ENCODE measurements at places on chromosomes 5 and 9.

- DNase-seq = no peak
Observed at GRCh38 chr5:145800181-145800580, 35.0 kb downstream of the PRELID2 start.

DNA sequence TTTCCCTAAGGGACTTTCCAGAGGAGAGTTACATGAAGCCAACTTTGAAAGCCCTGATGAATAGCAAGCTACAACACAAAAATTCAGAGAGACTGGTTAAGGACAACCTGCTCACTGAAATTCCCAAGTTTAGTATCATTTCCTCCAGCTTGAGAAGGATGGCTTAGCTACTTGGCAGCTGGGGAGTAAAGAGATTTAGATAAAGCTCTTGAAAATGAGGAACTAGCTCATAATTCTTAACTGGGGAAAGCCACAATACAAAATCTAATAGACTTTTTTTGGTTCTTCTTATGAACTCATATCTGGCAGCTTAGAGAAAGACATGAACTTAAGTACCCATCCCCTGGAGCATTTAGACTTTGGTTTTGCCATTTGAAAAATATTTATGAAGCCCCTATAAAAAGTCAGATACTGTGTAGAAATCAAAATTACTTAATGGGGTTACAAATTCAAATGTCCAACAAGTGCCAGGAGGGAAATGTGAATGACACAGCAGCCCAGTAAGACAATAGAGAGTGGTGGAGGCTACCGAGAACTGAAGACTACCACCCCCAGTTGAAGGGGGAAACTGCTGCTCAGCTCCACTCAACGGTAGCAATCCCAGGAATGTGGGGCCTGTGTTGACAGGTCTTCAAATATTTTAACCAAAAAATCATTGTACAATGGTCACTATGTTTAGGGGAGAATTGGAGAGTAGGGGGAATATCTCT is 79.4 kb upstream of the ADRB2 start:
- peak; percentile 31 for DNase-seq

GRCh38 chr9:91191411-91192380 is 170.0 kb downstream of the AUH start:
- DNase-seq = no peak

DNA sequence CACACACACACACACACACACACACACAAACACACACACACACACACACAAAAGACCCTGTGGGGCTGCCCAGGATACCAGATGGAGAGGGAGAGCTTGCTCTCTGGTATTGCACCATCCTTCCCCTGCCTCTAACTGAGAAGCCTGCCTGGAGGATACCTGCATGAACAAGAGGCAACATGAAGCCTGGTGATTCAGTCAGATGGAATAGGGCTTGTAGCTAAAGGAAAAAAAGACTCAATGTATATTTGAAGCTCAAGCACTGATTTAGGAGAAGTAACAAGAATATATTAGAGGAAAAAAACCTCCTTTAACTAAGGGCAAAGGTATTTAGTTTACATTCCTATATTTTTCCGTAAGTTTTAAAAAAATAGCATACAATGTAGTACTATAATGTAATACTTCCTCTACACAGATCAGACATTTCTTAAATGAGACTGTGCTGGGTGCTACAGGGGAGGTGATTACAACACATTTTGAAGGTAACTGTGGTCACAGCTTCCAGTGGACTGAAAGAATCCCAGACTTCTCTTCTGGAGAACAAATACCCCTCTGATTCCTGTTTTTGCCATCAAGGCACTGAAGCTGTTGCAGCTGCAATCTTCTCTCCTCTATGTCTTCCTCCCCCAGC is 169.3 kb downstream of the DCP2 start:
- DNase-seq = peak; percentile 90

GRCh38 chr5:173615884-173616576 is 420 bp downstream of the BOD1 start:
- DNase-seq = peak; percentile 66

DNA sequence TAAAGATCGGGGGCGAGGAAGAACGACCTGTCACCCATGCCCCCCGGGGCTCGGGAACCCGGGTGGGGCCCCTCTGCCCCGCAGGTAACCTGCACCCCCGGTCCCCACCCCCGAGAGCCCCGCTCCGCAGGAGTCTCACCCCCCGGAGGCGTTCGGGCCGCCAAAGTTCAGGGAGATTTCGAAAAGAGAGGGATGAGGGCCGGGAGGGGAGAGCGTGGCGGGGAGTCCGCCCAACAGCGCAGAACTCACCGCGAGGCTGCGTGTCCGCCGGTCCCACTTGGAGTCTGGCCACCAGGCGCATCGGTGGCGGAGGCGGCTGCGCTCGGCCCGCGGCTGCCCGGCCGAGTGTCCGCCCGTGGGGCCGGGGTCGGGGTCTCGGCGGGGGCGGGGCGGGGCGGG is at the start of gene PHF19:
PHF19 (minus strand) TSS at position 347 of the 399 bp plus-strand sequence. CDS start 2,447 bp downstream, outside the sequence.
- peak; percentile 35 for DNase-seq

Data from mammary epithelial cell (primary cell).